ENCODE measurements at places on chromosomes 2 and 18.
A peak's percentile ranks its signal among the peaks of the same experiment; 100 is the strongest.

GRCh38 chr2:122322815-122323214 is 567.4 kb downstream of the TSN start:
- DNase-seq: no peak

GRCh38 chr18:37238282-37239108 is 327.1 kb downstream of the CELF4 start:
- no peak for DNase-seq

- no peak for DNase-seq
These were observed 150.6 kb upstream of the EPC2 start for GRCh38 chr2:148493822-148494563.

DNA sequence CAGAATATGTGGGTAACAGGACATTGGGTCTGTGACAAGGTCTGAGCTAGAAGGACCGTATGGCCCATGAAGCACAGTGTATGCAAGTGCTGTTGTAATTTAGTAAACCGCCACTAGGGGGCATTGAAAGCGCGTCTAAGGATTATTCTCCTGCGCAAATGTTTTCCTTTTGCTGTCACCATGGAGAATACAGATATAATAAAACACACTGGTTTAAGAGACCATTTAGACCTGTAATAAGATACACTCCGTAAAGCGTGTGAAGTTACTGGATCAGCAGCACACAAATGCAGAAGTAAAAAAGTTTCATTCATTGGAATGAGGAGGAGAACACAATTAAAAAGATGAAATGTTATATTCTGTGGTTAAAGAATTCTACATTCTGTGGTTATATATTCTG is 272.4 kb downstream of the AGAP1 start:
- DNase-seq: peak; percentile 76

- no peak for DNase-seq
These were observed 79.5 kb downstream of the ITGA4 start for GRCh38 chr2:181536730-181537129.

Data from right forelimb (tissue), 1 donor.